Midbrain (tissue), 1 donor: ENCODE measurements at places on chromosomes 16 and 17.

GRCh38 chr16:28098171-28098958 is 34.9 kb upstream of the GSG1L start:
- no peak for DNase-seq

DNA sequence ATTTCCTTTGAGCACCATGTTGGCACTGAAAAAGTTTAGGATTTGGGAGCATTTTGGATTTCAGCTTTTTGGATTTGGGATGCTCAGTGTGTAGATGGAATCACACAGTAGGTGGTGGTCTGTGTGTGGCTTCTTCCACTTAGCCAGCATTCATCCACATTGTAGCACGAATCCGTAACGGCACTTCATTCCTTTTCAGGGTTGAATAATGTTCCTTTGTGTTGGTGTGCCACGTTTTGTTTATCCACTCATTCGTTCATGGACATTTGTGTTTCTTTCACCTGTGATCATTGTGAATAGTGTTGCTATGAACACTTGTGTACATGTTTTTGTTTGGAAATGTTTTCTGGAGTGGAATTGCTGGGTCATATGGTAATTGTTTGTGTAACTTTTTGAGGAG is 85.1 kb downstream of the RAP1GAP2 start:
- DNase-seq = no peak

DNA sequence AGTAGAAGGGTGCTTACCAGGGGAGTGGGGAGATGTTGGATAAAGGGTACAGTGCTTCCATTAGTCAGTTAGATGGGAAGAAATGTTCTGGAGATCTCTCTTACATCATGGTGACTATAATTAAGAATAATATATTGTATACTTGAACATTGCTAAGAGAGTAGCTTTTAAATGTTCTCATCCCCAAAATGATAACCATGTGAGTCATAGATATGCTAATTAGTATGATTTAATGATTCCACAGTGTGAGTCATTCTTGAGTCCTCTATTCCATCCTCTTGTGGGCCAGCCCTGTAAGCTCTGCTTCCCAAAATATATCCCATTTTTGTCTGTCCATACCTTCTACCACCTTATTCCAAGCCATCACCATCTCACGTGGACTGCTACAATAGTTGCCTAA is 80.6 kb upstream of the CDH11 start:
- no peak for DNase-seq

DNA sequence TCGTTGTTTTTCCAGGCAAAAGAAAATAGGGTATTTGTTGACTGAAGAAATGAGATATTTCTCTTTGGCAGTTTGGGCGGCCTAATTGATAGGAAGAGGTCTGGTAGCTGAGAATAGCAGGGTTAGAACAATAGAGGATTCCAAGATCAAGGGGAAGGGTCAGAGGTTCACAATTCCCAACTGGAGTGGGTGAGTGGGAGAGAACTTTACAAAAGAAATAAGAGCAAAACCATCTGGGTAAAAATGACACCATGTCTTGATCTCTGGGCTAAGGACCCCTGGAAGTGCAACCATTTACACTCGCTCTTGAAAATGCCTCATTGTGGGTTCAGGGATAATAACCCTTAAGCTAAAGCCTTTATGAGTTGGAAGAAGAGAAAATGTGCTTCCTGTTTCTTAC is 180.5 kb downstream of the CDH13 start:
- no peak for DNase-seq

DNA sequence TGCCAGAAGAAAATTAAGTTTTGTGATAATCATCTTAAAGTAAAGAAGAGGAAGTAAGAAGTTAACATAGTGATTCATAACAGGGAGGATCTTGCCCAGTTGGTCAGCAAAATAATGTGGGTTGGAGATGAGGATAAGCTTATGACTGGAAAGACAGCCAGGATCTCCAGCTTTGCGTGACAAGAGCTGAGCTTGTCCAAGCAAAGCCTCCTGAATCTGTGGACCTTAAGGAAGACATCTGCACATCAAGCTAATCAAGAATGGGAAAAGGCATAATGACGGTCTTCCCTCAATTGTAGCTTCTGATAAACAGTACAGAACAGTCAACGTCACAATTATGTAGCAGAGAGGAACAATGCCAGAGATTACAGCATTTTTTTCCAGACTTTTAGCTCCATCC is 744.7 kb upstream of the GOT2 start:
- DNase-seq = no peak

DNA sequence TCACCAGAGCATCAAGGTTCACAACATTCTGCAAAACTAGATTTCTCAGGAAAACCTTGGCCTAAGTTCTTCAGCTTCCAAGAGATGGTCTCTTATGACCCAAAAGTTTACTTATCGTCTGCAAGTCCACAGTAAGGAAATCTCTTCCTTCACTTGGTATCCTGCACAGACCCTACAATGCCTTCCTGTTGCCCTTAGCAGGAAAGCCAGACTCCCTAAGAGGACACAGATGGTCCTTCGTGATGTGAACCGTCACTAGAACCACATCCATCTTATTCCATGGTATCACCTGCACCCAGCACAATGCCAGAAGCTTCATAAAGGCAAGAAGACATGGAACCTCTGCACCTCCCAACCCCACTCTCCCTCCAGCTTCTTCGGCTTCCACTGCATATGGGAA is 34.1 kb downstream of the CMC2 start:
- DNase-seq = no peak

DNA sequence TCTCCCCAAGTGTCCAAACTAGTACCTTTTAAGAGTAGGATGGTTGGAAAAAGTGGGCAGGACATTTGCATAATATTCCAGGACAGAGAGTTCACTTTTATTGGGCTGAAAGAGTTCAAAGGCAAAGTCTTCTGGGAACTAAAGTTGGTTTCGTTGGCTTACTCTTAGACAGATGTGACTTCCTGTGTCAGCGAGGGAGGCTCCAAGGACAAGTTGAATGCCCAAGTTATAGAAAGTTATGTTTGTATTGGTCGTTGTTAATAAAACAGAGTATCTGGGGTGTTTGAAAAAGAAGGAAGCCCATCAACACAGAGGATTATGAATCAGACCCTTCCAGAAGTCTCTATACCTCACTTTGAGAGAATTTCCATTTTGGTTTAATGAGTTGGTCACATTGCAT is 117.3 kb upstream of the TBX2 start:
- no peak for DNase-seq

- DNase-seq = no peak
Measured at GRCh38 chr16:86428729-86429517, 81.4 kb upstream of the FOXF1 start.

DNA sequence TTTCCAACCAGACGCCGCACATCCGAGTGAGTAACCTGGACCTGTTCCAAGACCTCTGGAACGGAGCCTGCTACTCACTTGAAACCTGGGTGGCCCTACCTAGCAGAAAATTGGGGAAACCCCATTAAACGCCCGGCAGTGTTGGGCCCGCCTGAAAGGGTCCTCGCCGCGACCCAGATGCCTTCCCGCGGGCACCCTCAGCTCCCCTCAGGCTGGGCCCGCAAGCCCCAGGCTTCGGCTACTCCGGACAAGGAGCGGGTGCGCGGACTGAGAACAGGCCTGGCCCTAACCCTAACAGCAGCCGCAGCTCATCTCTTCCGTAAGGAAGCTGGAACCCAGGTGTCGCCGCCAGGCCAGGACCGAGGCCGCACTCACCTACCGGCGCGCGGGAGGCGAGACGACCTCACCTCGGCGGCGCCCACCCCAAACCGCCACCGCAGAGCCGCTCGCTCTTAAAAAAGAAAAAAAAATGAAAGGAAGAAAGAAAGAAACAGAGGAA is 344 bp downstream of the PSME3IP1 start:
- DNase-seq = peak; percentile 60

- no peak for DNase-seq
Measured at GRCh38 chr17:73498886-73499554, 145.2 kb downstream of the SDK2 start.

GRCh38 chr17:22435231-22435974 is 743.1 kb downstream of the KCNJ18 start:
- no peak for DNase-seq

DNA sequence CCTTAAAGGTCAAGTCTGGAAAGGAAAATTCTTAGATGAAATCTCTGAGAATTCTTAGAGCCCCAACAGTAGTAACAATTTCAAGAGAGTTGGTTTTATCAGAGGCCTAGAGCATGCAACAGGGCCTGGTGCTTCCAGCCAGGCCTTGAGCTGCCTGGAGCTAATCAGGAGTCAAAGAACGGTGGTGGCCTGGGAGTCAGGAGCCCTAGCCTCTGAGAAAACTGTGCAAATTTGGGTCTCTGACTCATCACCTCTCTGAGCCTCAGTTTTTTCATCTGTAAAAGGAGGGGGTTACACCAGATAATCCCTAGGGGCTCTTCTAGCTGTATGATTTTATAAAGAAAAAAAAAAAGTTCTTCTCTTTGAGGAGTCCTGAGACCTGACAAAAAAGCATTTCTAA is 227.3 kb upstream of the RPL38 start:
- DNase-seq = no peak

- no peak for DNase-seq
Measured at GRCh38 chr16:10835281-10835931, 16.8 kb upstream of the TVP23A start.

GRCh38 chr17:185445-186138 is 4.1 kb upstream of the DOC2B start:
- DNase-seq = no peak

DNA sequence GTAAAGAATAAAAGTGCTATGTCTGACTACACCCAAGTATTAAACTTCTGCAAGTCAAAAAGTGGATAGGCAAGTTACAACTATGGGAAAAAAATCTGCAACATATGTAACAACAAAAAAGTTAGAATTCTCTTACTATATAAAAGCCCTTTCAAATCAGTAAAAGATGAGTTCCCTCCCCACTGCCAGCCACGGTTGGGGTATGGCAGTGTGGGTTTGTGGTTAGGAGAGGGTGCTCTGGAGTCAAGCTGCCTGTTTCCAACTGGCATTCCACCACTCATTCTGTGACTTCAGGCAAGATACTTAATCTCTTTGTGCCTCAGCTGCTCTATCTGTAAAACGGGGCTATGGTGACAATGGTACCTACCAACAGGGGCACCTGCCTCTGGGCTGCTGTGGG is 26.6 kb upstream of the MFSD6L start:
- DNase-seq = no peak

DNA sequence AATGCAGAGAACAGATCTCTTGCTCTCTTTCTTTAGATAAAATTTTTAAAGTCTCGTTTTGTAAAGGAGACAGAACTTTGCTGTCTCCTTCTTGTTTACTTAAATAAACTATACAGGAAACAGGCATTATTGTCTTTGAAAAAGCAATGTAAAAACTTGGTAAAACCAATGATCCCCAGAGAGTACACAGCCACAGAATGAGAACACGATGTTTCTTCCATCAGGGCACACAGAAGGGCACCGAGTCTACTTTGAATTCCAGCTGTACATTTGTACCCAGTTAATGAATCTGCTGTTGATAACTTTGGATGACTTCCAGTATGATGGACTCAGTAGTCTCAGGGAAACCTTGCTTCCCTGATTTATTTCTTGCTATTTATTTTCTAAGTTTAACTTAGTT is 8.1 kb upstream of the TMEM100 start:
- no peak for DNase-seq

DNA sequence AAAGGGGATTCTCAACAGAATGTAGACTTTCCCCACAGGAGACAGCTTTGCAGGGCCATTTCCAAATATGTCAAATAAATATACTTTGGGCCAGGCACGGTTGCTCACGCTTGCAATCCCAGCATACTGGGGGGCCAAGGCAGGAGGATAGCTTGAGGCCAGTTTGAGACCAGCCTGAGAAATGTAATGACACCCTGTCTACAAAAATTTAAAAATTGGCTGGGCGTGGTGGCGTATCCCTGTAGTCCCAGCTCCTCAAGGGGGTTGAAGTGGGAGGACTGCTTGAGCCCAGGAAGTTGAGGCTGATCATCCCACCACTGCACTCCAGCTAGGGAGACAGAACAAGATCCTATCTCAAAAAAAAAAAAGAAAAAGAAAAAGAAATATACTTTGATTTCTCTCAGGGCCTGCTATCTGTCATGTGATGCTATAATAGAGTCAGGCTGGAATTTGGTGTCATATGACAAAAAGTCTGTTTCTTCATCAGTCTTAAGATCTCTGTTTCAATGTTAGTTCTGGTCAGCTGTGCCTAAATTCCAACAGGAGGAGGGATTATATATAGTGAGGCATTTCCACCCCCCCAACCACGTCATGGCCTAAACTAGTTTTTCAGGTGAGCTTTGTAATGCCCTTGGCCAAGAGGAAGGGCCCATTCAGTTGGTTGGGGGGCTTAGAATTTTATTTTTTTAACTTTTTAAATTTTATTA is 4.3 kb upstream of the ZDHHC7 start:
- DNase-seq = no peak

- DNase-seq = no peak
Measured at GRCh38 chr17:51617986-51618385, 357.6 kb downstream of the UTP18 start.
